T-cell (primary cell): ENCODE measurements at places on chromosomes 2 and 18.

- DNase-seq = no peak
Measured at GRCh38 chr2:39179974-39180960, 59.4 kb upstream of the SOS1 start.

GRCh38 chr2:42934580-42935186, 142.3 kb upstream of the HAAO start:
- no peak for DNase-seq

- DNase-seq = no peak
Measured at GRCh38 chr2:16225071-16225470, 284.7 kb downstream of the MYCN start.

- DNase-seq = no peak
Measured at GRCh38 chr2:220959391-220959802, 612.7 kb downstream of the EPHA4 start.

- no peak for DNase-seq
Measured at GRCh38 chr2:50783111-50783510, 248.8 kb downstream of the NRXN1 start.

DNA sequence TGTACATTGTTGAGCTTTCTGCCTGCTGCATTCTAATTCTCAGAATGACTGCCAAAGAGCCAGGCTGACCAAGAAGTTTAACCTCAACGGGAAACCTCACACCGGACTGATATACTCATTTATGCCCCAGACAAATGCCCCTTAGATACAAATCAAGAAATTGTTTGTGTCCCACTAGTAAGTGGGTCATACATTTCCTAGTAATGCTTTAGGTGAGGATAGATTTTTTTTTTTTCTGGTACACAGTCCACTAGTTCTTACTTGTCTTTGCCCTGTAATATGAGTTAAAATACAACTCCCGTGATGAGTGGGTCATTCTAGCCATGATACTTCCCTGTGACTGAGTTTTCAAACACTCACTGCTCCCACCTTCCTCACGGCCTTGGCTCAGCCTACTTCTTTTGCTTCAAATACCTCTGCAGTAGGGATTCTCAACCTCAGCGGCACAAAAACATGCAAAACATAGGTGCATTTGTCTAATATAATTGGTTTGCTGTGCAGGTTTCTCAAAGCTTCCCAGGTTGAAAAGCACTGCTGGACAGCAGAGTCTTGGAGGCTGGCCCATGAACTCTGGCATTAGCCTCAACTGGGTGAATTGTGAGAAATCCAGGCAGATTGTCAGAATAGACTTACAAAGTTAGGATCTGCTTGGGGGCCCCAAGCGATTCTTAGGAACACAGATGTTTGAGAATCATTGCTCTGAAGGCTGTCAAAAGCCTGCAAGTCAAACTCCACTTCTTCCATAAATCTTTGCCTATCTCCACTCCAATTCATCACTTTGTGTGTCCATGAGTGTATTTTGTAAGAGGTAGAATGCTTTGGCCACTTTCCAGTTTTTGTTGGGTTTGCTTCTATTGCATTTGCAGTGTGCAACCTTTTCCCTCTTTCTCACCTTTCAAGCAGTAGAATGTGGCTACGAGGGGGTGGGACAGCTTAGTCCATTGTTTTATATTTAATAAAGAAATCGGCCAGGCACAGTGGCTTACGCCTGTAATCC, 35.5 kb downstream of the TGIF1 start:
- no peak for DNase-seq

DNA sequence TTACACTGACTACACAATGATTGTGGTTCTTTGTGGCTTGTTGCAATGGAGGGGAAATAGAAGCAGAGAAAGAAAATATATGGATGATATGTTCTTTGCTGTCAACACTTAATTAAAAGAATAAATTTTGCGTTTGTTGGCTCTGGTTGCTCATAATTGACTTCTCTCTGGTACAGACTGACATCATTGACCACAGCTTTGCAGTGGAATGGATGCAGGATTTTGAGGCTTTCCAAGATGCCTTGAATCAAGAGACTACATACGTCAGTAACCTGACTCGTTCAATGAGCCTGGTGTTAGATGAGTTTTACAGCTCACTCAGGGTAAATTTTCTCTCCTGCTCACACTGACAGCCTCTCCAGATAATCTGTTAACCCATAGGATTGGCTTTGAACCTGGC, 9.9 kb downstream of the GPN1 start:
- DNase-seq = no peak

GRCh38 chr2:120899771-120900170, 164.1 kb downstream of the GLI2 start:
- no peak for DNase-seq

- no peak for DNase-seq
Measured at GRCh38 chr2:223649554-223650533, 47.7 kb upstream of the SCG2 start.

DNA sequence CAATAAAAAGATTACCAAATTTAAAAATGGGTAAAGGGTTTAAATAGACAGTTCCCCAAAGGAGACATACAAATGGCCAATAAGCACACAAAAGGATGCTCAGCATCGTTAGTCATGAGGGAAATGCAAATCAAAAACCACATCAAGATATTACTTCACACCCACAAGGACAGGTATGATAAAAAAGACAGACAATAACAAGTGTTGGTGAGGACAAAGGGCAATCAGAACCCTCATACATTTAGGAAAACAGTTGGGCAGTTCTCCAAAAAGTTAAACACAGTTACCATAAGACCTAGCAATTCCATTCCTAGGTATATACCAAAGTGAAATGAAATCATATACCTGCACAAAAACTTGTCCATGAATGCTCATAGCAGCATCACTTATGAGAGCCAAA, 14.5 kb downstream of the CREG2 start:
- no peak for DNase-seq

DNA sequence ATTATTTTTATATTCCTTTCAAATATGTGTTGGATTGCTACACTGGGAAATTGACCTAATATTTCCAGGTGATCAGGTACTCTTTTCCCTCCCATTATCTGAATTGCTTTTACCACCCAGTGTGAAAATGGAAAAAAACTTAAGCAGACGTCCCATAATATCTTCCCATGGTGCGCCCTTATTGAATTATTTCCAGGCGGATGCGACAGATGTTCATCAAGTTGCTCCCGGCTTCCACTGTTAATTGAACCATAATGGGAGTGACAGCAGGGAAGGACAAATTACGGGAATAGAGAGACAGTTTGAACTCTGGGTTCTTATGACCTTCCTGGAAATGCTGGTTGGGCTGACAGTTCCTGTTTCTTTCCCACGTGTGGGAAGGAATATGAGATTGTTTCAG, 93.3 kb downstream of the THSD7B start:
- no peak for DNase-seq

DNA sequence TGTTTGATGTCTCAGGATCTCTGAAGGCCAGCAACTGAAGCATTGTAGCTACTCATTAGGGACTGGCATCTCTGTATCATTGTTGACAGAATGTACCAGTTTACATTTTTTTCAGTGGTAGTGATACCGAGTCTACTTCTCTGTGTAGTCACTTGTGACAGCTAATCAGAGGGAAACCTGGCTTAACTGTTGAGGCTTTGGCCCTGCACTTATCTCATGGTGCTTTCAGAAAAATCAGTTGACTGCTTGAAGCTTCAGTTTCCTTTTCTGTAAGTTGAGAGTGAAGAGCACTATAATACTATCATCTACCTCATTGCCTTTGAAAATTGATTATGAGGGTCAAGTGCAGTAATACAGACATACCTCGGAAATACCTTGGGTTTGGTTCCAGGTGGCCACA, 90.0 kb downstream of the COMMD1 start:
- DNase-seq = no peak

- DNase-seq = no peak
Measured at GRCh38 chr2:195214072-195214471, 443.0 kb upstream of the SLC39A10 start.

DNA sequence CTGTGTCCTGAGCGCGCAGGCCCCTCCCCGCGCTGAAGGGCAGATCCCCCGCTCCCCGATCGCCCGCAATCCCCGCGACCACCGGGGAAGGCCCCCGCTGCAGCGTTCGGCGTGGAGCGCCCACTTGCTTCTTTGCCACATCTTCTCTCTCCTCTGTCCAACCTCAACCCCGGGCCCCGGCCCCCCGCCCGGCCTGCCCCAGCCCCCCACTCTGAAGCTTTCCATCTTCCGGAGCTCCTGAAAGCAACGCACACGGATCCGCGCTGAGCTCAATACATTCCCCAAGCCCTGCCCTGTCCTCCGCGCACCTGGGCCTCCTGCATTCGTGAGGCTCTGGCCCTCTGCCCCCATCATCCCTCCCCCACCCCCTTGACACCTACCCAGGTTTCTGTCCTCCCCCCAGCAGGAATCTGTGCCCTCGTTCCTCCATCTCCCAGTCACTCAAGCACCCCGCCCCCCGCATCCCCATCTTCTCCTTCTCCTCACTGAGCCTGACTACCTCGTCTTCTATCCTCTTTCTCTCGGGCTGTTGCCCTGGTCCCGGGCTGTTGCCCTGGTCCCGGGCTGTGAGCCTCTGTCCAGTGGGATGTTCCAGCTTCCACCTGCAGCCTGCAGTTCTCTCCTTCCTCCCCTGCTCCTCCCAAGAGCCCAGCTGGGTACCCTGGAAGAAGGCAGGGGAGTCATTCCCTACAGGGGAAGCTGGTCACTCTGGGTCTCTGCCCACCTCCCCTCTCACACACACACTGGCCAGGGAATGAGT, 7.8 kb downstream of the SPEG start:
- DNase-seq = no peak
